Uterus (tissue), 4 donors: ENCODE measurements at places on chromosomes 4 and X.

DNA sequence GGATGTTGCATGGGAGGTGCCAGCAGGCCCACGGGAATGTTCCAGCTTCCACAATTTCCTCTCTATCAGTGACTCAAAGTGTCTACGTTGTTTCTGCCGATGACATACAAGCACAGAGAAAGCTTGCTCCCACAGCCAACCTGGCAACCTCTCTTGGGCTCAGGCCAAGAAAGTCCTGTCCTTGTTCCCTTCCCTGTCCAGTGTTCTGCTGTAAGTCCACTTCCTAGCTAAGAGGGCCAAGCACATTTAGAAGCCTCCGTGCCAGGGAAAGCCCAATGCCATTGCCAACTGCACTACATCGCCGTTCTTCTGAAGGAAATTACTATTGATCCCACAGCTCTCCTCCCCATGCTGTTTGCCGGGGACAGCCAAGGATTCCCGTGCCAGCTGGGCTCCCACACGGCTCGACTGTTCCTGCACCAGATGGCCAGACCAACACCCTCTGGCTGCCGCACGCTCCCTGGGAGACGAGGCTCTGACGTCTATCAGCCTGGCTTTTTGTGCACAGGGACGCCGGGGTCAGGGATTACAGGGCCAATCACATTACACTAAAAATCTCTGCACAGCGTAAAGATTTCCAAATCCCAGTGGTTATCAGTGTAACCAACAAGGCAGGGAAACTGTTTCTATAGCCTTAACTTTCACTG is 284.0 kb downstream of the BCOR start:
- no peaks in the 10 kb centered on the region for H3K27me3 ChIP-seq
- no peaks in the 10 kb centered on the region for H3K36me3 ChIP-seq
- no peak overlapping the region for H3K4me3 ChIP-seq
- no peaks in the 10 kb centered on the region for H3K4me1 ChIP-seq
- DNase-seq = peak; percentile 66

DNA sequence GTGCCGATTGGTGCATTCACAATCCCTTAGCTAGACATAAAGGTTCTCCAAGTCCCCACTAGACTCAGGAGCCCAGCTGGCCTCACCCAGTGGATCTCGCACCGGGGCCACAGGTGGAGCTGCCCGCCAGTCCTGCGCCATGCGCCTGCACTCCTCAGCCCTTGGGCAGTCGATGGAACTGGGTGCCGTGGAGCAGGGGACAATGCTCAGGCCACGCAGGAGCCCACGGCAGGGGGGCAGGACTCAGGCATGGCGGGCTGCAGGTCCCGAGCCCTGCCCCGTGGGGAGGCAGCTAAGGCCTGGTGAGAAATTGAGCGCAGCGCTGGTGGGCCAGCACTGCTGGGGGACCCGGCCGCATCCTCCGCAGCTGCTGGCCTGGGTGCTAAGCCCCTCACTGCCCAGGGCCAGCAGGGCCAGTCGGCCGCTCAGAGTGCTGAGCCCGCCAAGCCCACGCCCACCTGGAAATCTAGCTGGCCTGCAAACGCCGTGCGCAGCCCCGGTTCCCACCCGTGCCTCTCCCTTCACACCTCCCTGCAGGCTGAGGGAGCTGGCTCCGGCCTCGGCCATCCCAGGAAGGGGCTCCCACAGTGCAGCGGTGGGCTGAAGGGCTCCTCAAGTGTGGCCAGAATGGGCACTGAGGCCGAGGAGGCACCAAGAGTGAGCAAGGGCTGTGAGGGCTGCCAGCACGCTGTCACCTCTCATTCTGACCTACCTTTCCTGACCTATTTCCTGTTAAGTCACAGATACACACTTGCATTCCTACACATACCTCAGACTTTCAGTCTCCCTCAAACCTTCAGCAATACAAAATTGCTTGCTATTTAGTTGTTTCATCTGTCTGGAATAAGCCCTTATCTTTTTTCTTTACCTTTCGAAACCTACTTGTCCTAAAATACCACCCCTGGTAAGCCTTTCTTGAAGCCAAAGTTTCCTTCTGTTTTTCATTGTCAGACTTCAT is 20.7 kb downstream of the UBE2K start:
- no peaks in the 10 kb centered on the region for H3K36me3 ChIP-seq
- no peaks in the 10 kb centered on the region for H3K27me3 ChIP-seq
- no peak overlapping the region for H3K27ac ChIP-seq
- H3K4me1 ChIP-seq = no peaks in the 10 kb centered on the region

DNA sequence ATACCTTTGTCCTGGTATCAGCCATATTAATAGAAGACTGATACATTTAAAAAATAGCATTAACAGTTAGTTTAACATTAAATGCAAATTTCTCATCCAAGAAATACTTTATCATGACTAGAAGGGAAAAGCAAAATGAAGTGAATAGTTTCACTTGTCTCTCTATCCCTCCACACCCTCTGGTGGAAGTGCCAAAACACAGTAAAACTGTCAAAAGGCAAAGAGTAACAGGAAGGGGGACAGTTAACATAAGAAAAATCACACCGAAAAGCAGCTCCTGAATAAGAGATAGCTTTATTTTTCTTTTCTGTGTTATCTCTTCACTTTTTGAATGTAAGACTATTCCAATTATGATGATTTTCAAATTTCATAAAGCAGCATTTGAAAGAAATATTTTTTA is 187.2 kb downstream of the FBXW7 start:
- H3K4me3 ChIP-seq = no peak overlapping the region
- H3K36me3 ChIP-seq = no peaks in the 10 kb centered on the region
- H3K27me3 ChIP-seq = no peaks in the 10 kb centered on the region
- H3K4me1 ChIP-seq = no peaks in the 10 kb centered on the region

GRCh38 chr4:126850286-126850685 is 782.5 kb upstream of the INTU start:
- H3K36me3 ChIP-seq = no peaks in the 10 kb centered on the region
- no peaks in the 10 kb centered on the region for H3K27me3 ChIP-seq
- no peak overlapping the region for H3K4me3 ChIP-seq

- H3K36me3 ChIP-seq = no peaks in the 10 kb centered on the region
- no peaks in the 10 kb centered on the region for H3K27me3 ChIP-seq
- H3K4me1 ChIP-seq = no peaks in the 10 kb centered on the region
- no peak overlapping the region for H3K4me3 ChIP-seq
- H3K27ac ChIP-seq = no peak overlapping the region
These were observed 655.6 kb upstream of the PCDH10 start for GRCh38 chr4:132493476-132493875.

- H3K27me3 ChIP-seq = no peaks in the 10 kb centered on the region
- H3K4me3 ChIP-seq = no peak overlapping the region
- H3K36me3 ChIP-seq = no peaks in the 10 kb centered on the region
- DNase-seq = no peak
These were observed 27.4 kb downstream of the LEF1 start for GRCh38 chr4:108141213-108141950.

DNA sequence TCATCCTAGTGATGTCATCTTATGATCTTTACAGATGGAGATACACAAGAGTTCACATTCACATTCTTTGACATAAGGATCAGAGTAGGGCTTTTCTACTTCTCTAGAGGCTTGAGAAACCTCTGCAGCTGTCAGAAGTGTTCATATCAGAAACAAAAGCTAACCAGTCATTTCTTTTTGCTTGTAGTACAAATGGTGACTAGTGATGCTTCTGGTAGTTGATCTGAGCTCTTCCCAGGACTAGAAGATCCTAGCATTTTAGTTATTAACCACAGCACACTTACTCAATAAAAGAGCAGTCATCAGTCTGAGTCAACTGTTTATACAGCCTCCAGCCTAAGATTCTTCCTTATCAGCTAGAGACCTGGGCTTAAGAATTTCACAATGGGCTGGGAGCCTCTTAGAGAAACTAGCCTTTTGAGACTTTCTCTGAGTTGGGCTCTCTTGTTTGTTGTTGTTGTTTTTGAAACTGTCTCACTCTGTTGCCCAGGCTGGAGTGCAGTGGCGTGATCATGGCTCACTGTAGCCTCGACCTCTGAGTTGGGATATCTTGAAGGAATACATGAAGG is 84.1 kb downstream of the TMEM164 start:
- no peak overlapping the region for H3K27ac ChIP-seq
- H3K36me3 ChIP-seq = no peaks in the 10 kb centered on the region
- no peak for DNase-seq
- no peaks in the 10 kb centered on the region for H3K4me1 ChIP-seq
- peaks cover 7% of the 10 kb centered on the region for H3K27me3 ChIP-seq
